T-helper 2 cell treated with Interferon-gamma antibody and Interleukin-4, amounts not matched to agents 5 μg/mL and 100 μg/mL, for 36 hours (primary cell): ENCODE measurements at places on chromosomes 2 and 18.

DNA sequence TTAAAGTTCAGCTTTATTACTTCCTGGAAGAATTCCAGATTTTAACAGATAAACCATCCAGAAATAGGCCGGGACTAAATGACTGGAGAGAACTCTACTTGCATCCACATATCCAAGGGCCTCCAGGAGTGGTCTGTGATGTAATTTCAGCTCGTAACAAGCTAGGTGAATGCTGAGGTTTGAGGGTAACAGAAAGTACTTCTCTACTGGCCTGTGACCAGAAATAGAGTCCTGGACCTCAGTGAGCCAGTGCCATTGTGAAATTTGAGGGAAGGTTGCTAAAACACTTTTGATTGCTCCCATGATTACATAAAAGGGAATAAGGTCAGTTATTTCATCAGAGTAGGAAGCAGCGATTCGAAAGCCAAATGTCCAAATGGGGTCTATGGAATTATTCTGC lies 158.1 kb downstream of the DOCK10 start:
- H3K4me1 ChIP-seq, result peaks cover 33% of the 10 kb centered on the region
- H3K4me3 ChIP-seq, result no peak overlapping the region
- H3K36me3 ChIP-seq, result peaks cover 78% of the 10 kb centered on the region
- H3K27ac ChIP-seq, result no peak overlapping the region

DNA sequence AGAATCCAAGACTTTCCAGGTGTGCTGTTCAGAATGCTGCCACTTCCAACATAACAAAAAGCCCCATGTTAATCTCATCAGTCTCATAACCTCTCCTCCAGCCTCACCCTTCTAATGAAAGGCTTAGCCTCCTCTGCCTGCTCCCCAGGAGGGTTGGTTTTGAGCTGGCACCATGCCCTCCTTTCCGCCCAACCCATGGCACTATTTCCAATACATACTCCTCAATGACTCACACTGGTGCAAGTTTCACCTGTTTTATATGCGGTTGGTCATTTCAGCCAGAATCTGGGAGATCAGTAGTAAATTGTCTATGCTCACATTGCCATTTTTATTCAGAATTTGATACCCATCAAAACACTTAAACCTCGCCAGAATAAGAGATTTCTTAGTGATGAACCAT lies 157.6 kb upstream of the NRP2 start:
- no peak overlapping the region for H3K27ac ChIP-seq
- no peak for DNase-seq
- peaks cover 6% of the 10 kb centered on the region for H3K27me3 ChIP-seq
- H3K4me1 ChIP-seq, result peaks cover 7% of the 10 kb centered on the region

GRCh38 chr2:195984923-195985726 lies 83.5 kb downstream of the DNAH7 start:
- H3K27me3 ChIP-seq, result no peaks in the 10 kb centered on the region
- no peak overlapping the region for H3K4me3 ChIP-seq
- H3K36me3 ChIP-seq, result no peaks in the 10 kb centered on the region
- no peaks in the 10 kb centered on the region for H3K4me1 ChIP-seq
- DNase-seq, result no peak

DNA sequence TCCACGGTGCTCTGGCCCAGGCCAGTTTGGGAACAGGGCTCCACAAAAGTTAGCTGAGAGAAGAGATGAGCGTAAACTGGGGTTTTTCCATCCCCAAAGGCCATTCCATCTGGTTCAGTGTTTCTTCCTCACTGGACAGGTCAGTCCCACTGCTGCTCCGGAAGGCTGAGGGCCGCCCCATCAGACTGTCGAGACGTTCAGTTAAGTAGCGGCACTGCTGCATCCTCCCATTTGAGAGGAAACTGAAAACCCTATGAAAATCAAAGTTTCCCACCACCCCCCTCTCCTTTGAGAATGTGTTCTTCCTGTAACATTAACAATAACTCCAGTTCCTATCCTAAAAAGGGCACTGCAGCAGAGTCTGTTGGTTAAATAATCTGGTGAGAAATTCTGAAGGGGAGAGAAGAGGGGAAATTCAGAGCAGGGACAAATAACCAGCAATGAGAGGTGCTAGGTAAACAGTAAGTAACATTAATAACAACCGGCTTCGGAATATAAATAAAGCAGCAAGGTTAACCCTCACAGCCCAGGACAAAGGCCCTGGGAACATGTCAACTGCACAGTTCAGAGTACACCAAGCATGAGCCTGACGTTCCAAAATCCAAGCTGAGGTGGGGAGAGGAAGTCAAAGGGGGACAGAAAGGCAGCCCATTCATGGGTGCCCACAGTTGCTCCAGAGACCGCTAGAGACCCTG lies 55.4 kb downstream of the UXS1 start:
- H3K4me3 ChIP-seq, result peak overlapping the region; percentile 75
- no peak for DNase-seq
- no peaks in the 10 kb centered on the region for H3K27me3 ChIP-seq
- H3K4me1 ChIP-seq, result peaks cover 43% of the 10 kb centered on the region
- peaks cover 47% of the 10 kb centered on the region for H3K36me3 ChIP-seq
- H3K27ac ChIP-seq, result peak overlapping the region; percentile 79

DNA sequence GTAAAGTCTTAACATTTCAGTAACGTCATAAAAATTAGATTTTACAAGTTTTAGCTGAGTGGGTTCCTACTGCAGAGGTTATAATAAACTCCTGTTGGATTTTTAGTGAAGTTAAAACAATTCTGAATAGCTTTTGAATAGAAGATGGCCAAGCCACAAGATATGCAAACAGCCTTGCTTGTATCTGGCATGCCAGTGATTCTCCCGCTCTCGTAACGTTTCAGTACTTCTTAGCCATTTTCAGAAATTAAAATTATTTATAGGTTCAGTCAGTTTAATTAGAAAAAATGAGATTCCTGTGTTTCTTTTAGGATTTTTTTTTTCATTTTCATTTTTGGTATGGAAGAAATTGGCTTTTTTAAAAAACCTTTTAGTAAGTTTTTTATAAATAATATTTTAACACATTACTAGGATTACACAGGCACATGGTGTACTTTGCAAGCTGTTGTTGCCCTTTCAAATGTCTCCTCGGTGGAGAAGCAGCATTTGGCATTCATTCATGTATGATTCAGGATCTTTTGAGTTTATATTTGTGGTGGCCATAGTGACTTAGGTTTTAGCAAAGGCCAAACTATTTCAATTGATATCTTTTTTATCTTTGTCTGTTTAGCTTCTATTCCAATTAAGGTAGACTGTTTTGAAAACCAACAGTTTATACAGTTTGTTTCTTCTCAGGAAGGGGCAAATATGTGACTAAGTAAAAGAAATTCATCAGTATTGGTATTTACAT lies 30.6 kb upstream of the RND3 start:
- H3K36me3 ChIP-seq, result no peaks in the 10 kb centered on the region
- no peak overlapping the region for H3K4me3 ChIP-seq
- no peaks in the 10 kb centered on the region for H3K27me3 ChIP-seq
- DNase-seq, result no peak
- H3K4me1 ChIP-seq, result no peaks in the 10 kb centered on the region
- H3K27ac ChIP-seq, result no peak overlapping the region

GRCh38 chr2:183000846-183001245 lies 37.4 kb downstream of the NCKAP1 start:
- no peaks in the 10 kb centered on the region for H3K36me3 ChIP-seq
- no peaks in the 10 kb centered on the region for H3K27me3 ChIP-seq
- DNase-seq, result no peak
- H3K4me3 ChIP-seq, result no peak overlapping the region

- H3K27me3 ChIP-seq, result no peaks in the 10 kb centered on the region
- no peak overlapping the region for H3K4me3 ChIP-seq
- DNase-seq, result no peak
- no peak overlapping the region for H3K27ac ChIP-seq
These were observed 974.8 kb downstream of the CNTNAP5 start for GRCh38 chr2:124999906-125000305.

GRCh38 chr2:218954541-218955300 lies 4.7 kb upstream of the CDK5R2 start:
- H3K27me3 ChIP-seq, result peaks cover 46% of the 10 kb centered on the region
- no peak for DNase-seq
- H3K36me3 ChIP-seq, result no peaks in the 10 kb centered on the region
- no peak overlapping the region for H3K4me3 ChIP-seq

GRCh38 chr18:12656605-12656937 lies 1.3 kb downstream of the SPIRE1 start:
- peaks cover 45% of the 10 kb centered on the region for H3K4me1 ChIP-seq
- DNase-seq, result no peak
- peak overlapping the region; percentile 70 for H3K27ac ChIP-seq
- peak overlapping the region; percentile 81 for H3K4me3 ChIP-seq
- H3K27me3 ChIP-seq, result peaks cover 16% of the 10 kb centered on the region

- no peak overlapping the region for H3K4me3 ChIP-seq
- no peaks in the 10 kb centered on the region for H3K4me1 ChIP-seq
- no peaks in the 10 kb centered on the region for H3K36me3 ChIP-seq
- peaks cover 2% of the 10 kb centered on the region for H3K27me3 ChIP-seq
- no peak overlapping the region for H3K27ac ChIP-seq
- DNase-seq, result no peak
These were observed 68.1 kb downstream of the STPG4 start for GRCh38 chr2:47087051-47087450.

- no peak overlapping the region for H3K4me3 ChIP-seq
- no peak overlapping the region for H3K27ac ChIP-seq
- DNase-seq, result no peak
- H3K27me3 ChIP-seq, result peaks cover 9% of the 10 kb centered on the region
These were observed 13.1 kb upstream of the GPR55 start for GRCh38 chr2:230938098-230938497.

DNA sequence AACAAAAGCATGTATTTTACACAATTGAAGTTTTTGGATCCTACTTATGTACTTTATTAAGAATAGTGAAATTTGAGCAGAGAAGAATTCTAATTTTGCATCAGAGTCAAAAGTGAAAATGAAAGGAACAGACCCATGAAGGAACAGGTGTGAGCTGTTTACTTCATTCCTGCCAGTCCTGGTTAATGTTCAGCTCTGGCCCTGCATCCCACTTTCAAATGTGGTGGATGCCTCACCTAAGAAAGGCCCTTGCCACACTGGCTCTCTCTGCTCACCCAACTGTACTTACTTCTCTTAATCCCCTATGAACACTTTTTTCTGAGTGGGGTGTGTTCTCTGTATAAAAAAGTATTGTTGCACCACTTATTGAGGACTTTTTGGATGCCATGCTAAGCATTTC lies 22.2 kb downstream of the FAM110C start:
- H3K27ac ChIP-seq, result peak overlapping the region; percentile 77
- no peaks in the 10 kb centered on the region for H3K27me3 ChIP-seq
- no peak for DNase-seq
- peaks cover 44% of the 10 kb centered on the region for H3K4me1 ChIP-seq
